ENCODE measurements at places on chromosomes 3 and 15. TPM values are rescaled to one million over a fixed set of nuclear protein-coding genes. Genes with fewer than 3 reads are reported as not detected.

Gene TMEM212
- not detected for total RNA-seq

Gene ZNF860
- 0.89 TPM for total RNA-seq

Gene AADACL2
- total RNA-seq: 21.6 TPM

Gene ANKRD63
- not detected for total RNA-seq

Gene RARB
- 5.5 TPM for total RNA-seq

Gene INSYN1
- total RNA-seq: 7.7 TPM

Gene CCR8
- not detected for total RNA-seq

Gene GOLGA8N
- total RNA-seq: 14.3 TPM

Gene SLC2A2
- total RNA-seq: not detected

Gene NR1I2
- total RNA-seq: 0.10 TPM

Gene MON1A
- total RNA-seq: 3.1 TPM

Gene SEMA3B
- total RNA-seq: 21.8 TPM

Gene CTXN2
- total RNA-seq: not detected

Gene MESP2
- total RNA-seq: 0.30 TPM

Gene PLXND1
- 134 TPM for total RNA-seq

Gene MST1R
- total RNA-seq: 6.3 TPM

Gene GABRB3
- total RNA-seq: 1.8 TPM

Gene KLHL40
- total RNA-seq: 13.4 TPM
